Retina (tissue), 1 donor: ENCODE measurements at places on chromosomes 7 and 10.
A peak's percentile ranks its signal among the peaks of the same experiment; 100 is the strongest.

DNA sequence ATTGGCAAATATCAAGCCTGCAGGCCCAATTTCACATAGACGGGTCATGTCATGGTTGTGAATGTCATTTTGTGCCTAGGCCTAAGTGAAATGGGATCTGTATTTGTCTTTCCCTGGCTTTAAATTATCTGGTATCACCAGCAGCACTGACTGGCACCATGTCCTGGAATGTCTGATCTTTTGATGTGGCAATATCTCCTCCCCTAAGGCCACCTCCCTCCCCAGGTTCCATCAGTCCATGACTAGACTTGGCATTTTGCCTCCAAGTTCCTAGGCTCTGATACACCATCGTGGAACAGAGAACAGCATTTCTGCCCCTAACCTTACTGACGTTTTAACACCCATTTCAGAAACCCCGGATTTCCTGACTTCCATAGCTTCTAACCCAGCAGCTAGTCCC is 513.9 kb downstream of the GALNT17 start:
- DNase-seq: no peak

- DNase-seq: no peak
Observed at GRCh38 chr10:23325132-23325531, 19.5 kb downstream of the C10orf67 start.

DNA sequence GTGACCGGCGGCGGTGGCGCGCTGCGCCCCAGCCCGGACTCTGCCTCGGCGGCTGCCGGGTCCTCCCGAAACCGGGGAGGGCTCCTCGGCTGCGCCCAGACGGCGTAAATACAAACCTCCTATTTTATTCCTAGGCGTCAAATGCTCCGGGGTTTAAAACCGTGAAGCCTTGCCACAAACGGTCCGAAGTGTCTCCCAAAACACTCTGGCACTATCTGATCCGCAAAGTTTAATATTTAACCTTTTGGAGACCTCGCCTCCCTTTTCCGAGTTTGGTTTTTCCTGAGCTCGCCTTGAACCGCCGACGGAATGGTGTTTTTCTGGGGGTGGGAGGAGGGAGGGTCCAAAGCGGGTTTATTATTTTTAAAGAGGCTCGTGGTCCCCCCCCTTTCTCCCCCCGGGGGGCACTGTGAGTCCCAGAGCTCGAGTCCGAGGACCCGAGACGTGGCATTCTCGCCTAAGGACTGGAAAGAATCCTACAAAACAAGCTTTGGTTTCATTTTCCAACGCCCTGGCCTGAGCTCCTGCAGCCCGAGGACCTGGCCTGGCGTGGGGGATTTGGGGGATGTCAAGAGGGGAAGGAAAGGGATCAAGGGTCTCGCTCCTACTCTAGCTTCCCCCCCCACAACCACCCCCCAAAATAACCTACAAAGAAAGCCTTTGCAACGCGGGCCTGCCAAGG is 1.8 kb downstream of the TNRC18 start:
- peak; percentile 51 for DNase-seq

GRCh38 chr10:76133597-76134255 is 702.3 kb downstream of the LRMDA start:
- no peak for DNase-seq

DNA sequence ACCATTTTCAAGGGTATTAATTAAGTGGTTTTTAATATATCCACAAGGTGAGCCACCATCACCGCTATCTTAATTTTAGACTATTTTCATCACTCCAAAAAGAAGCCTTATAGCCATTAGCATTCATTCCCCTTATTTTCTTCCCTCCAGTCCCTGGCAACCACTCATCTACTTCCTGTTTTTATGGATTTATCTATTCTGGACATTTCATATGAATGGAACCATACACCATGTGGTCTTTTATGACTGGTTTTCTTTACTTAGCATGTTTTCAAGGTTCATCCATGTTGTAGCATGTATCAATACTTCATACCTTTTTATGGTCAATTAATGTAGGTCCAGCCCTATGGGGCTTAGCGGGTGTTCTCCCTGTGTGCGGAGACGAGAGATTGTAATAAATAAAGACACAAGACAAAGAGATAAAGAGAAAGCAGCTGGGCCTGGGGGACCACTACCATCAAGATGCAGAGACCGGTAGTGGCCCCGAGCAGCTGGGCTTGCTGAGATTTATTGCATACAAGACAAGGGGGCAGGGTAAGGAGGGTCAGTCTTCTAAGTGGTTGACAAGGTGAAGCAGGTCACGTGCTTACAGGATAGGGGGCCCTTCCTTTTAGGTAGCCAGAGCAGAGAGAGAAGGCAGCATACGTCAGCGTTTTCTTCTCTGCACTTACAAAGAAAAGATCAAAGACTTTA is 14.6 kb downstream of the WBP1L start:
- no peak for DNase-seq

DNA sequence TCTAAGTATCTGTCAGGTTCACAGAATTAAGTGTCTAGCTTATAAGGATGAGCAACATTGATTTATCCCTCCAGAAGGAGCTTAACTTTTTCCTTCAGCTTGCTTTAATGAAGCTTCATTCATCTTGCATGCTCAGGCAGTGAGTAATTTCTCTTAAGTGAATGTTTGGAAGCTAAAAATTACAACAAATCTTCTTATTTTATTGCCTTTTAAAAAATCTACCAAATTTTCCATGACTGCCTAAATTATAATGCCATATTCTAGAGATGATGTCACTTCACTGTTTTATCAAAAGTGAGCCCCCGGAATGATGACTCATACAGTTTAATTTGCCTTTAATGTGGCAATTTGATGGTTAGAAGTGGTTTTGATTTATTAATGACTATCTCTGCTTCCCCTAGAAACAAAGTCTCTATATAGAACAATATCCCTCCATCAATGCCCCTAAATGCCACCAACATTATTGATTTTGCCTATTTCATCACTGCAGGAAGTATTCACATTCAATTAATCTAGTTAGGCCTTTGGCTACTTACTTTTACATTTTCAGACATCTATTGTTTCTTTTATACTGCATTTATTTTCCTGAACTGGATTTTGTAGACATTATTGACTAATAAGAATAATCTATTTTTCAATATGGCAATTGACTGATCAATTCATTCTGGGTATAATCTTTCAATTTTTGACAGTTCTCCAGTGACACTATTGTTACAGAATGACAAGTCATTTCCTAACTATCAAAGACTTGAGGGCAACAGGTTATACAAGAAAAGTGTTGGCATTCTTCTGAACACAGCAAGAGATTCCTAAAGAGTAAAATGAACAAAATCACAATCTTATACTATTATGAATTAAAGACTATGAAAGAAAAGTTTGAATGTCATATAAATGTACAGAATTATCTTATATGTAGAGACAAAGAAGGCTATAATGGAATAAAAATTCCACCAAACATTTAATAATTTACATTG is 139.3 kb upstream of the ODAD2 start:
- DNase-seq: no peak

DNA sequence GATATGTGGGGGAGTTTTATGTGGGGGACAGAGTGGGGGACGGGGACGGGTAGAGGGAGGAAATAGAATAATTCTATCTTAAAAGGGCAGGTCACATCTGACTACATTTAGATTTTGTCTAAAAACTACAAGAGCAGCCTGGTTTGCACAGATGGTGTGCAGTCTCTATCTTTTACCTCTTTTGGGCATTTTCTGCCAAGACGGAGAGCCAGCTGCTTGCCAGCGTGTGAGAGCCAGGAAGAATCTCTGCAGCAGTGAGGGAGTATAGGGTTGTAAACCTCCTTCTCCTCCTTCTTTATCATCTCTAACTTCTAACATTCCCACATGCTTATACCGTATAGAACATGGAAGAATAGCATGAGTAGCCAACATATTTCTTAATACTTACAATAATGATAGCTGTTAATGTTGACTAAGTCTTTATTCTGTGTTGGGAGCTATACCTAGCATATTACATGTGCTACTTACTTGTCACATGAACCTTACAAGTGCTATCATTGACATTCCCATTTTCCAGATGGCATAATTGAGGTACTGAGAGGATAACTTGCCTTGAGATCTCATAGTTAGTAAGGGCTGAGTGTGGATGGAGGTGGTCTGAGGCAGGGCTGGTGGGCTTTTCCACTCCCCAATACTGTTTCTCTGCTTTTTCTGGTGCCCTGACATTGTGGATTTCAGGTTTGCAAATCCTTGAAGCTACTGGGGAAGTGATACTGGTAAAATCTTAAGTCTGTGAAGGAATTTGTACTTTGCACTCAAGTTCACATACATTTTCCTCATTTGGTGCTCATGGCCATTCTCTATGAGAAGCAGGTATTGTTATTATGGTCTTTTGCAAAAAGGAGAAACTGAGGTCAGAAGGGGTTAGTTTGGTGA is 1.1 kb downstream of the ENTPD1 start:
- DNase-seq: no peak

DNA sequence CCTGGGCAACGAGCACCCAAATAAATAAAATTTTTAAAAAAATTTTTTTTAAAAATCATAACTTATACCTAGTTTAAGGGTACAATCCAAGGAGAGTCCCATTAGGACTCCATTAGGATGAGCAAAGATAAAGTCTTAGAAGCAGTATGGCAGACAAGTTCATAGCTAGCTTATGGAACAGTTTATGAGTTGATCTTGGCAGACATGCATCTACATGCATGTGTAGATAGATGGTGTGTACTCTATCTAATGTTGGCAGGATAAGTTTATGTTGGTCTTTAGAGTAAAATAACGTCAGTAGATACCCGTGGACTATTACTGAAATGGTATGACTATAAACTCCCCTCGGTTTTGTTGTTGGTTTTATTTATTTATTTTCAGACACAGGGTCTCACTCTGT is 40.2 kb downstream of the NSUN6 start:
- DNase-seq: no peak

DNA sequence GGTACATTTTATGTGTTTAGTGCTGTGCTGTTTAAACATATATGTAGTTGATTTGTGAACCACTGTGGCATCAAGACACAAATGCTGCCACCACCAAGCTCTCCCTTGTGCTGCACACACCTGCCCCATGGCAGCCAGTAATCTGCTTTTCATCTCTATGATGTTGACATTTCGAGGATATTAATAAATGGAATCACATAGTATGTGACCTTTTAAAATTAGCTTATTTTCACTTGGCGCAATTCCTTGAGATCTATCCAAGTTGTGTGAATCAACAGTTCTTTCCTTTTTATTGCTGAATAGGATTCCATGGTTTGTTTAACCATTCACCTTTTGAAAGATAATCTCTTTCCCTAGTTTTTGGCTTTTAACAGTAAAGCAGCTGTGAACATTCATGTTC is 73.1 kb downstream of the BMPR1A start:
- DNase-seq: no peak

DNA sequence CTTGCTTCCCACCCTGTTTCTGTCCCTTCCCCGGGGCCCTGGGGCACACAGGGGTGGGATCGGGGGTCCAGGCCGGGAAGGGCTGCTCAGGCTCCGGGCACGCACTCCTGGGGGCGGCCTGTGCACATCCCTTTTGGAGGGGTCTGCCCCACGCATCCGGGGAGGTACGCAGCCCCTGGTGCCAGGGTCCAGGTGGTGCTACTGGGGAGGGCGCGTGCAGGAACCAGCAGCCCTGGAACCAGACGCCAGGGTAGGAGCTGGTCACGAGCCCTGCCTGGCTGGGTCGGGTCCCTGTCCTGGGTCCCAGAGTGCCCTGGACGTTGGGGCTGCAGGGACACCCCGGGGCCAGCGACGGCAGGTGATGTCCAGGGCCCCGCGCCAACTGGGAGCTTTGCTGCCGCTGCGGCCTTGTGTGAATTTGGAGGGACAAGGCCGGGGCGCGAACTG is 53.4 kb downstream of the GLRX3 start:
- no peak for DNase-seq

GRCh38 chr10:75474106-75474505 is 42.7 kb downstream of the LRMDA start:
- DNase-seq: no peak

GRCh38 chr7:47266131-47266706 is 315.7 kb downstream of the TNS3 start:
- DNase-seq: peak; percentile 79

DNA sequence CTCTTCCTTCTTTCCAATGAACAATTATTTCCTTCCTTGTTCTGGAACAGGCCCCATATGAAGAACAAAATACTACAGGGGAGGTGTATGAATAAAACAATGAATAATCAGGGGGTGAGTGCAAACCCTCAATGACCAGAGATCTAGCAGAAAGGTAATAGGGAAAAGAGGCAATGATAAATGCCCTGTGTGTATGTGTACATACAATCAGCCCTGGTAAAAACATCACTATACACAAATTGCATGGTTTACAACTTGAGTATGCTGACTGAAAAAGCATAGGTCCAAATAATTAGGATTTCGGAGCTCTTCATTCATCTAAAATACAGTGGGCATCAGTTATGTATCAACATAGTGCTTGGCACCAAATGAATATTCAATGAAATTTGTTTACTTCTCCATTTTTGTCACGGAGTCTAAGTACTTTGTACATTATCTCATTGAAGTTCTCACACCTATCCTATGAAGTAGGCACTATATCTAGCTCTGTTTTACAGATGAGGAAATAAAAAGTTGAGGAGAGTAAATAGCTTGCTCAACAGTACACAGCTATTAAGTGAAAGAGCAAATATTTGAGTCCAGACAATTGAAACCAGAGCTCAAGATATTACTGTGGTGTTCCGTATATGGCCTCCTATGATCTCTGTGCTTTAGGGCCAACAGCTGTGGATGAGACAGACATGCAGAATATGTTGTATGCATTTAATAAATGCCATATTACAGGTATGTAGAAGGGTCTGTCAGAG is 1065.4 kb downstream of the SORCS3 start:
- no peak for DNase-seq
